GM23248 (cell line): ENCODE measurements at places on chromosomes 2 and 18. TPM values are rescaled to one million over a fixed set of nuclear protein-coding genes. Genes with fewer than 3 reads are reported as not detected.

ACTR3 gene
- polyA plus RNA-seq: 361 and 377 TPM in 2 replicates

FRZB gene
- polyA plus RNA-seq: 0.08 TPM in 1 of 2 replicates, not detected in the other

THSD7B gene
- 0.11 TPM in 1 of 2 replicates, not detected in the other for polyA plus RNA-seq

ADRA2B gene
- not detected in 2 replicates for polyA plus RNA-seq

C2orf80 gene
- polyA plus RNA-seq: not detected in 2 replicates

DPP4 gene
- 30.1 and 31.6 TPM in 2 replicates for polyA plus RNA-seq

CLASP1 gene
- 17.0 and 20.1 TPM in 2 replicates for polyA plus RNA-seq

RNU2-63P gene
- polyA plus RNA-seq: not detected in 2 replicates

ST6GAL2 gene
- 0.04 TPM in 1 of 2 replicates, not detected in the other for polyA plus RNA-seq

ANO7 gene
- polyA plus RNA-seq: 2.6 TPM in 2 replicates

LGALSL gene
- 0.60 and 0.70 TPM in 2 replicates for polyA plus RNA-seq

FEZ2 gene
- 48.8 and 50.5 TPM in 2 replicates for polyA plus RNA-seq

RFTN2 gene
- polyA plus RNA-seq: 2.2 and 2.6 TPM in 2 replicates

SPEG gene
- polyA plus RNA-seq: 6.8 and 9.4 TPM in 2 replicates

ICOS gene
- polyA plus RNA-seq: not detected in 2 replicates

LINC00305 gene
- not detected in 2 replicates for polyA plus RNA-seq

CAD gene
- polyA plus RNA-seq: 17.1 and 19.2 TPM in 2 replicates

TCF7L1 gene
- 1.8 and 1.9 TPM in 2 replicates for polyA plus RNA-seq

TMEM247 gene
- not detected in 2 replicates for polyA plus RNA-seq

TUBA4B gene
- not detected in 2 replicates for polyA plus RNA-seq

LAPTM4A gene
- polyA plus RNA-seq: 752 and 760 TPM in 2 replicates

SLC9A2 gene
- polyA plus RNA-seq: not detected in 2 replicates

UGT1A4 gene
- polyA plus RNA-seq: not detected in 2 replicates
